ENCODE measurements at places on chromosomes 3 and 15. TPM values are rescaled to one million over a fixed set of nuclear protein-coding genes. Genes with fewer than 3 reads are reported as not detected.

- DNase-seq = no peak
Measured at GRCh38 chr15:70625438-70625837, 137.9 kb downstream of the UACA start.

DNA sequence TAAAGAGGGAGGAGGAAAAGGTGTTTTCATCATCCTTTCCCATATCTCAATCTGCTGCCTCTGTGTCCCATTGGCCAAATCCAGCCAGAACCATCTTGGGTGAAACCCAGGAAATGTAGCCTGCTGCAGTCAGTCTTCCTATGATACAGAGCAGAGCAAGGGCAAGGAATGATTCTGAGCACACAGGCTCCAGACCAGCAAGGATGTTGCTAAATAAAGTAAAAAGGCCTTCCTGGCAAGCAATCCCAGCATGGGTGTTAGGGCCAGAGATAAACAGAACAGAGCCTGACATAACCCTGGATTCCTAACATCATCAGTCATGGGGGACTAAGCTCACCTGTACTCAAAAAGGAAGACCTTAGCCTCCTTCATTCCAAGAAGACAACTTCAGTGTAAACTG lies 90.7 kb upstream of the AGTR1 start:
- no peak for DNase-seq

DNA sequence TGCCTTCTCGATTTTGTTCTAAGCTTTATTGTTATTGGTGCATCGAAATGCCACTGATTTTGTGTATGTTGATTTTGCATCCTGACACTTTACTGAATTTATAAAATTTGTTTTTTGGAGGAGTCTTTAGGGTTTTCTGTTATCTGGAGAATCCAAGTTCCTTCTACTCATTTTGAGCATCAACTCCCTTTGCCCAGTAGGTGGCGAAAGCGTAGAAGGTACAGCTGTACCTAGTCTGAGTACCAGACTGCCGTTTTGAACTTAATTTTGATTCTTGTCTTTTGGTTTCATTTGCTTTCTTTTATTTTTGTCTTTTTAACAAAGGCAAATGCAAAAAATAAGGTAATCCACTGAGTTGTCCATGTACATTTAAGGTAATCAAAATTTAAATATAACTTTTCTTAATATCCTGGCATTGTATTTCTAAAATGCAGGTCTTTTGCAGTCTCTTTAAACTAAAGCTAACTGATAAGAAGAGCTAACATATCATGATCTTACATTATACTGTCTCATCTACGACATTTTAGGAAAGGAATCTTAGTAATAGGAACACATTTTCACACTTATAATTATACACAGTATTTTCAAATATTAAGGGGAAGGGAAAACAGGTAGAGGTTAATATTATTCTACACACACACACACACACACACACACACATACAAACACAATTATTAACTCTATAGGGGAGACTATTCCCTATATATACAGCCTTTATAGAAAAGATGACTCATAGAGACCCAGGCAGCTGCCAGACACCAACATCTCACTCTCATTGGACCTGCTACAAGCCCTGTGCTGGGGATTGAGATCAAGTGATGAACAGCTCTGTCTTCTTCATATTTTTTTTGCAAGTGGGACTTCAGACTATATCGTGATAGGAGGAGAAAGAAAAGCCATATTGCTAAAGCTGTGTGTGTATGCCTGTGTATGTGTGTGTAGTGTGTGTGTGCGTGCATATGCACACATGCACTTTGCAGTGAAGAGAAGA lies 71.8 kb downstream of the SYNPR start:
- no peak for DNase-seq

DNA sequence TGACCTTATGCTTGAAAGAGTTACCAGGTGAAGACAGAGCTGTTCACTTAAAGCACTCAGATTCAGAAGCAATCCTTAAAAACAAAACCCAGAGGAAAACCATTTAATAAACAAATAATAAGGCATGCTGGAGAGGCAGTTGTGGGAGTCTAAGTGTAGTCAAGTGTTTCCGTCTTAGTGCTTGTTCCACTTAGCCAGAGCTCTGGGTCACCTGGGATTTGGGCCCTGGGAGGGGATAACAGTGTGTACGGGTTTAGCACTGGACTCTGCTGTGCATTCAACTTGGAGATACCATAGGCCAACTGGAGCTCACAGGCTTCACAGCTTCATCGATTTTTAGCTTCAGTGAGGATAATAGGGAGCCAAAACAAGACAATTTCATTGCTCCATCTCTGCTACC lies 444.6 kb downstream of the CNTN4 start:
- DNase-seq = no peak

- no peak for DNase-seq
Measured at GRCh38 chr15:77053709-77054108, 17.2 kb downstream of the TSPAN3 start.

GRCh38 chr3:24598695-24599470 lies 104.2 kb upstream of the THRB start:
- peak; percentile 27 for DNase-seq

TWF2 gene
- total RNA-seq = 242 TPM

Data from Caki2 (cell line).